Neural cell (in vitro differentiated cells): ENCODE measurements at places on chromosomes 5 and 9. TPM values are rescaled to one million over a fixed set of nuclear protein-coding genes. Genes with fewer than 3 reads are reported as not detected.

The ANKRD33B gene
- polyA plus RNA-seq: not detected in 2 replicates

The NDFIP1 gene
- 99.7 and 102 TPM in 2 replicates for polyA plus RNA-seq

The ZFP2 gene
- 7.6 and 14.5 TPM in 2 replicates for polyA plus RNA-seq

The CDH10 gene
- polyA plus RNA-seq: 5.3 and 7.6 TPM in 2 replicates

The ADAM19 gene
- 9.9 and 14.0 TPM in 2 replicates for polyA plus RNA-seq

The HAVCR2 gene
- 0.66 and 1.1 TPM in 2 replicates for polyA plus RNA-seq

The LTC4S gene
- 5.9 TPM in 1 of 2 replicates, not detected in the other for polyA plus RNA-seq

The ENC1 gene
- polyA plus RNA-seq: 449 and 585 TPM in 2 replicates

The GFPT2 gene
- 7.4 and 9.2 TPM in 2 replicates for polyA plus RNA-seq

The CYLC2 gene
- not detected in 2 replicates for polyA plus RNA-seq

The C9orf153 gene
- polyA plus RNA-seq: not detected in 2 replicates

The TRIM36 gene
- polyA plus RNA-seq: 105 and 122 TPM in 2 replicates

The ANKDD1B gene
- 0.37 TPM in 1 of 2 replicates, not detected in the other for polyA plus RNA-seq

The NEUROG1 gene
- polyA plus RNA-seq: not detected in 2 replicates

The ZNF454 gene
- polyA plus RNA-seq: 0.61 and 1.1 TPM in 2 replicates

The KIF4B gene
- polyA plus RNA-seq: not detected in 2 replicates

The SLC45A2 gene
- polyA plus RNA-seq: 1.2 and 6.2 TPM in 2 replicates

The SMIM3 gene
- polyA plus RNA-seq: 3.7 and 5.2 TPM in 2 replicates

The PCA3 gene
- 0.16 TPM in 1 of 2 replicates, not detected in the other for polyA plus RNA-seq

The NKD2 gene
- 7.2 and 14.2 TPM in 2 replicates for polyA plus RNA-seq

The STPG3 gene
- not detected in 2 replicates for polyA plus RNA-seq

The ANKRA2 gene
- 70.9 and 89.5 TPM in 2 replicates for polyA plus RNA-seq

The CDX1 gene
- polyA plus RNA-seq: not detected in 2 replicates

The ALDH1A1 gene
- polyA plus RNA-seq: not detected in 2 replicates

The RLN2 gene
- polyA plus RNA-seq: not detected in 2 replicates

The ROPN1L gene
- polyA plus RNA-seq: 0.52 and 4.3 TPM in 2 replicates

The OR1Q1 gene
- polyA plus RNA-seq: not detected in 2 replicates

The RASGEF1C gene
- polyA plus RNA-seq: 1.6 and 5.3 TPM in 2 replicates

The PCDHB3 gene
- polyA plus RNA-seq: 3.9 and 4.9 TPM in 2 replicates

The LCNL1 gene
- polyA plus RNA-seq: 0.76 TPM in 1 of 2 replicates, not detected in the other

The PCDHA11 gene
- polyA plus RNA-seq: 5.3 and 7.3 TPM in 2 replicates

The SOHLH1 gene
- not detected in 2 replicates for polyA plus RNA-seq

The IFNA13 gene
- not detected in 2 replicates for polyA plus RNA-seq

The TEX48 gene
- polyA plus RNA-seq: not detected in 2 replicates

The FGF10 gene
- not detected in 2 replicates for polyA plus RNA-seq

The FOXD1 gene
- not detected in 2 replicates for polyA plus RNA-seq
